Stimulated activated CD8-positive, alpha-beta memory T cell treated with anti-CD3 and anti-CD28 coated beads, Interleukin-15, amount 100 ng/mL, for 4 hours (primary cell): ENCODE measurements at places on chromosomes 16 and 17.

DNA sequence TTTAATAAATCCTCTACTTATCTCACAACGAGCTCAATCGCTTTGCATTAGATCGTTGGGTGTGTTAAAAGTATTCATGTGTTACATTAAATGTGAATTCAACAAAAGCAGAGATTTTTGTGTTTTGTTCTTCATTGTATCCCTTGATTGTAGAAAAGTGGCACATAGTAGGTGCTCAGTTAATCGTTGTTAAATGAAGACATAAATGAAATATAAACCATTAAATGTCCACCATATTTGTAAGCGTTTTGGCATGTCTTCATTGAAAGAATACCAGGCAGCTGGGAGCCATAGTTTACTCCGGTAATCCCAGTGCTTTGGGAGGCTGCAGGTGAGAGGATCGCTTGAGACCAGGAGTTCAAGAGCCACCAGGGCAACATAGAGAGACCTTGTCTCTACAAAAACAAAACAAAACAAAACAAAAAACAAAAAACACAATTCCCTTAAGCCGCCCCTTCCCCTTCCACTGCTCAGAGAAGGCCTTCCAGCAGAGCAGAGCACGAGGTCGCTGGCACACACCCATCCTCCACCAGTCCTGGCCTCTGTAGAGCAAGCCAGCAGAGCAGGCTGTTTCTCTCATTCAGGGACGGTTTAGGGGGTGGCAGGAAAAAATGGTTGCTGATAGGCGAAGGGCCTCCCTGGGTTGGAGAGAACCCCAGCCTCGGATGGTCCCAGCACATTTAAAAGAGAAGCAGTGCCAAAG lies 673 bp upstream of the CHD9 start:
- DNase-seq, result no peak

DNA sequence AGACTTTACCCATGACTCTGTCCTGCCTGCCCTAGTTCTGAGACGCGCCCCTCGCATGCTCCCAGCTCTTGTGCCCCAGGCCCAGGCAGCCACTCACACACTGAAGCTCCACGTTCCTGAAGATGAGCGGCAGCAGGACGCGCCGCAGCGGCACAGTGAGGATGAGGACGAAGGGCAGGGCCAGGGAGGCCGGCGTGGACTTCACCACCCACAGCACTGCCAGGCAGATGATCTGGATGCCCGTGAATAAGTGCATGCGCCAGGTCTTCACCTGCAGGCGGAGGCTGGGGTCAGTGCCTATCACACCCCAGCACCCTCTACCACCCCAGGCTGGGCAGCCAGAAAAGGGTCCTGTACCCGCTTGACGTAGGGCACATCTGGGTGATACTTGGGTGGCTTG lies 16.9 kb downstream of the SLC4A1 start:
- no peak for DNase-seq

- DNase-seq, result no peak
Observed at GRCh38 chr17:73706858-73707257, 62.6 kb upstream of the SDK2 start.

DNA sequence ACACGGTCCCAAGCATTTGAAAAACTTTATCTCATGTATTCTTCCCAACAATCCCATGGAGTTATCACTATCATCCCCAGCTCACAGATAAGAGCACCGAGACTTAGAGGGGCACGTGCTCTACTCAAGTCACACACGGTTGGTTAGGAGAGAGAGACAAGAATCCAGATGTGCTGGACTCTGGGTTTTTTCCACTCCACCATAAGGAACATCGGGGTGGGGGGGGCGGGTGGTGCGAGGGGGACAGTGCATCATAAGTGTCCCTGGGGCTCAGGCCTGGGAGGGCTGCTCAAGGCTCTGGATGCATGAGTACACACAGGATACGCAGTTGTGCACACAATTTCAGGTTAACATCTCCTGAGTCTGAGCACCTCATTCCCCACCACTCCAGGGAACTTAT lies 7.4 kb downstream of the CDC42EP4 start:
- DNase-seq, result no peak

DNA sequence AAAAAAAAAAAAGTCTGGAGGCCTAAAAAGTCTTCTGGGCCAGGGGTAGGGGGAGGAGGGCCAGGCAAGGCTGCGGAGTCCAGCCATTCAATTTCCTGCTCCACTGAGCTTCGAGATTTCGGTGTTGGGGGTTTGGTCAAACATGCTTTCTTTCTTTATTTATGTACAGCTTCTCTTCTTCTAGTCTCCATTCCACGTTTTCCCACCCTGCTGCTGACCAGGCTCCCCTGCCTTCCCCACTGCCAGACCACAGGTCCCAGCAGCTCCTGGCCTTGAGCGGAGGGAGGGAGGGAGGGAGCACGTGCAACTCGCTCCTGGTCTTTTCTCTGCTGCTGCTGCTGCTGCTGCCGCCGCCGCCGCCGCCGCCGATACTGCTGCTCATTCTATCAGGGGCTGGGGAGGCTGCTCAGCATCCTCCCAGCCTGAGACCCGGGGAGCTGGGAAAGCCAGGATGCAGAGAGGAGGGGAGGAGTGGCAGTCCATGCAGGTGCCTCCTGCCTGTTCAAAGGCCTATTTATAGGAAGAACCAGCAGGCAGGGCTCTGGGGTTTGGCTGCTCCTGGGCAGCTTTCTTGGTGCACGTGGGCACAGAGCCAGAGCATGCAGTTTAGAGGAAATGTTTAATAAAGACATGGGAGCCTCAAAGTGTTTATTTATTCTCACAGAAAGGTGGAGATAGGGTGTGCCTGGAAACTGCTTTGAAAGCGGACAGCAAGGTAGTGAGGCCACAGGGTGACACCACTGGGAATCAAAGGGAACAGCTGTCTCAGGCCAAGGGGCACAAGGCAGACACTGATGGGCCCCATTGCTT lies 23.4 kb upstream of the ZFHX3 start:
- DNase-seq, result no peak

DNA sequence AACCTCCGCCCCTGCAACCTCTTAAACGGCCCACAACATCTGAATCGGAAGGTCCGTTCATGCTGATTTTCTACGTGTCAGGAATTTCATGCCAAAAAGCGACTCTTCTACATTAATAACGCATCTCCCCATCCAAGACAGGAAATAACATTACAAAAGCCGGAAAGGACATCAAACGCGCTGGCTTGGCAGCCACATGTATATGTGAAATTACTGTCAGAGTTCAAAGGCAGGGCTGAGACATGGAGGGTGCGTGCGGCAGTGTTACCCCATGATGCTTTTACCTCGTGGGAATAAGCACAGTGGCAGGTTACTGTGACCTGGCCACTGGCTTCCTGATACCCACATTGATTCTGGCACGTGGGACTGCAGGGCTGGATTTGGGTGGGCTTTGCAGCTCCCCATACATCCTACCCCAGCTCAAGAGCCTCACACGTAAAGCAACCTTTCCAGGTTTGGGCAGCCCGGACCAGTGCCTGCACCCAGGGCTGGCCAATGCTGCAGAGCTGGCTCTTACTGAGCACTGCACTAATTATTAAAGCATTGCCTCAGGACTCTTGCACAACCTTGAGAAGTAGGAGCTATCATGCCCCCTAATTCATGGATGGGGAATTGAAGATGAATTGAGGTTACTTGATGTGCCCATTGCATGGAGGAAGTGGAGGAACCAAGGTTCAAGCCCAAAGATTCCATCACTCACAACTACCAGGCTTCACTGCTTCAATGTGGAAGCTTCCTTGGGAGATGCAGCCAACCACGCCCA lies 120.6 kb upstream of the FOXF1 start:
- DNase-seq, result no peak

DNA sequence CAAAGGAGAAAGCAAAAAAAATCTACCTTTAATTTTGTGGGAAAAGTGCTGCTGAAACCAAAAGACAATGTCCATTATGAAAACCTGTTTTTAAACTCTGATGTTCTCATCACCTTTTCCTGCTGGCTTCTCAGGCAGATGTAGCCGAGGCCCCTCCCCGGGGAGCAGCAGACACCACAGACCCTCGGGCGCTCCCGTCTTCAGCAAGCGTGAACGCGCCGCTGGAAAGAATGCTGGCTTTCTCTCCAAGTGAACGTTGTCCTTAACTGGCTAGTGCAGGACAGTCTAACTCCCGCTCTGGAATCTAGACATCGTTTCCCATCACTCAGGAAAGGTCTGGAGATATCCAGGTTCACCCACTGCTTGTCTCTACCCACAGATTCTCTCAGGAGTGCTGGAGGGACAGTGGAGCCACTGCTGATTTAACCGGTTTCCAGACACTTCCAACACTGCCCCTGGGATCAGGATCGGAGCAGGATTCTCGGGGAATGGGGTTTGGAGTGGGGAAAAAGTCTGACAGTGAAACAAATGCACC lies 211.2 kb downstream of the RBFOX3 start:
- no peak for DNase-seq

DNA sequence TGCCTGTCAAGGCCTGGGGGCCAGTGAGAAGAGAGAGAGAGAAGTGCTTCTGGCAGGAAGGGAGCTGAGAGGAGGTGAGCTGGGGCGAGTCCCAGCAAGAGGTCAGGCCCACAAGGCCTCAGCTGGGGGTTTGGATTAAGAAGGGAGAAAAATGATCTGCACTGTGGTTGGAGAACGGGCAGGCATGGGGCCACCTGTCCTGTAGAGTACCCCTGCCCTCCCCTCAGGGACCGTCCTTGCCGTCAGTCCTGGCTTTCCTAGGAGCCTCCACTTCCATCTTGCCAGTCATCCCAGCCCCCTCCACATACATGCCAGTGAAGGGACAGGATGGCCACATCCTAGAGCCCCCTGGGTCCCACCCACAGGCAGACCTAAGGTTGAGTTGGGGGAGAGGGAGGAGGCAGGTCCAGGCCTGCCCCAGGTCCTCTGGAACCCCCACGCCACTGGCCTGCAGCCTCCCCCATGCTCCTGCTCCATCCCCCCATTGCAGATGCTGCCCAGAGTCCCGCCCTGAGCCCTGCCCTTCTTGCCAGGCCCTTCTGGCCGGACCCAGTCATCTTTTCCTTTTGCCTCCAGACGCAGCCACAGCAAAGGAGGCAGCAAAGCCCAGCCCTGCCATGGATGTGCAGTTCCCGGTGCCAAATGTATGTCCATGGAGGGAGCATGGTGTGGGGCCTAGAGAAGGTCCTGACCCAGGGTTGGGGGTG lies 18.9 kb downstream of the KATNB1 start:
- DNase-seq, result no peak

DNA sequence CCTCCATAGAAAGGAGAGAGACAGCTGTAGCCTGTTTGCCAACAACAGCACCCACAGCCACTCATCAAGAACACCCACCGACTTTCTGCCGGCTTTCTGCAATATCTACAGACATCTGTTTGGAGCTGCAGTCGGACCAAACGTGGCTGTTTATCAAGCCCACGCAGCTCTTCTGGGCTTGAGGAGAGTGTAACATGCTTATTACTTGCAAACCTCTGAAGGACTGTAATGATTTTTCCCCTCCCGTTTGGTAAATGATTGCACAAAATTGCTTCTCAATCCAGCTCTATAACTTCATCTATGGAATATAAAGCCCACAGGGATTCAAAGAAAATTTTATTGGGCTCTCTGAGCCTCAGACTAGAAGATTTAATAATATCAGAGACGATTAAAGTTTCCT lies 100.5 kb downstream of the VAT1L start:
- DNase-seq, result no peak

- no peak for DNase-seq
Observed at GRCh38 chr16:85574672-85575475, 38.2 kb upstream of the GSE1 start.

DNA sequence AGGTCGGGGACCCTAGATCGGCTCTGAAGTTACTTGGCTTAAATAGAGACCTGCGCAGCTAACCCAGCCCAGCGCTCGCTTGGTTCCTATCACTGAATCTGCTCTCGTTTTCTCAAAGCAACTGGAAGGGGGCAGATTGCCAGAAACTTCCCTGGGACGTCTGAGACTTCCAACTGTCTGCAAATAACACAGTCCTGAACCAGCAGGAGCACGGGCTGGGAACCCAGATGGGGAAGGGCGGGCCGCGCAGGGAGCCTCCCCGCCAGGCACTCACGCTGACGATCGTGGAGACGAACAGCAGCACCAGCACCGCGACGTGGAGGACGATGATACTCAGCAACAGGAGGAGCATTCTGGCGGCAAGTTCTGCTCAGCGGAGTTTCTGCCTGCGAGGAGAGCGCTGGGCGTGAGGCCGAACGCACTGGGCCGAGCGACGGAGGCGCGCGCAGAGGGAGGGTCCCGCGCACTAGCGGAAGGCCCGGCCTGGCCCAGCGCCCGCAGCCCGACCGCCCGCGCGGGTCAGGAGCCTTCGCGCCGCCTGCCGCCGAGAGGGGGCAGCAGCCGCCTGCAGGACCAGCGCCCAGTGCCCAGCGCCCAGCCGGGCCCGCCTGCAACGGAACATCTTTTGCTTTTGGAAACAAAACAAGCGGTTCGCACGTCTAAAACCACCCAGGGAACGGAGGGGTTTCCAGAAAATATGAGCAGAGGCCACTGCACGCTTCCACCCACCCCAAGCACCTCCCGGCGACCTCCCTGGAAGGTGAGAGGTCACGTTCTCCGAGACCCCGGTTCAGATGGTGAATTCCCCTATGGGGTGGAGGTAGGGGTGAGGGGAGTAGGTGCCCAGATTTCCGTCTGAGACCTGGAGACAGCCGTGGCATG lies 4.5 kb downstream of the PMP22 start:
- no peak for DNase-seq
